ENCODE measurements at places on chromosomes 2 and 18.

DNA sequence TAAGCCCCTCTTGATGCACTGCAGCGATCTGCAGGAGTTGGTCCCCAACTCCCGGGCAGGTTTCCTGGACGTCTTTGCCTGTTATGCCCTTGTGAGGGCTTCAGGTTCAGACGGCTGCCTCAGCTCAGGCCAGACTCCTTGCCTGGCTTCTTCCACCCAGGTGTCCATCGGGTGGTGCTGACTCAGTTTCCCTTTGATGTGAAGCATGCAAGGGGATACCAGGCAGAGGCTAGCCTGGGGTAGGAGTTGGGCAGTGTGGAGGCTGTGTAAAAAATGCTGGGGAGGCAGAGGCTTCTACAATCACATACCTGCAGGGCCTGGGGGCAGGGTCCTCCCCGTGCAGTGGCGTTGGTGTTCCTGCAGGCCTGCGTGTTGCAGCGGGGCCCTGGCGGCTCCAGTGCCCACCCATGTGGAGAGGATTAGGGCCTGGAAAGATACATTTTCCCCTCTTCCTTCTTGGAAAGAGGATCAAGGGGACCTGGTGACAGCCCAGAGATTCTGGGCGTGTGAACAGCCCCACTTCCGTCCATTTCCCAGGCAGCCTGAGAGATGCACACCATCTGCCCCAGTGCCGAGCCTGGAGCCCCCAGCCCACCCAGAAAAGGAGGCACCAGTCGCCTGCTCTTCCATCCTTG lies 338.3 kb downstream of the DYSF start:
- DNase-seq = no peak

DNA sequence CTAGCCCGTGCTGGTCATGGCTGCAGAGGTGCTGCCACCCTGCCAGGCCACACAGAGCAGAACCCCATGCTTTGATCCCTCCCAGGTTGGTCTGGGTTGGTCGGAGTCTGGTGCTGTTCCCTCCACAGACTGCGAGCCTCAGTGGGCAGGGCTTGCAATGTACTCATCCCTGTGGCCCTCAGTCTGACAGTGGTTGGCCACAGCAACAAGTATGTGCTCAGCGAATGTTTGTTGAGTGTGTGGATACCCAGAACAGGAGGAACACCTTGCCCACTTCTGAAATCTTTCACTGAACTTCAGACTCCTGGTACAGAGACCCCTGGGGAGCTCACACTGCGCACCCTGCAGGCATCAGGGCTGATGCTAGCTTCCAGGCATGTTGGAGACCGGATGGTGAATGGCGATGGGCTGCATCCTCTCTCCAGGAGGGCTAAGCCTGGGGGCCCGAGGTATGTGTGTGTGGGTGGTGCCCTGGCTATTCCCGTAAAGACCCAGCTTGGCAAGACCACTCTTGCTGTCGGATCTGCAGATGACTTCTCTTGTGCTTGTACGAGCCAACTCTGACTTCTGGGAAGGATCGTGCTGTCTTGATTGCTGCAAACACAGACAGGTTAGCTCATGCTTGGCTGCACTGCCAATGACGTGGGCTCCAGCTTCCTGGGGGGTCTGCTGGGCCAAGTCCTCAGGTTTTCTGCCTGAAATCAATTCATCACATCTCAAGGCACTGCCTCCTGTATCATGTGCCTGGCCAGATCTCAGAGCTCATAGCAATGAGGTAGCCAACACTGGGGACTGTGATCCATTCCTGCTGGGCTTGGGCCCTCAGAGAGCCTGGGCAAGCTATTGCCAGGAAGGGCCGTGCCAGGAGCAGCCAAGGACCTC lies 43.7 kb downstream of the RHOB start:
- no peak for DNase-seq

GRCh38 chr18:26051843-26052242 lies 38.6 kb downstream of the SS18 start:
- no peak for DNase-seq

- no peak for DNase-seq
These were observed 29.9 kb upstream of the MMADHC start for GRCh38 chr2:149617476-149617875.

- no peak for DNase-seq
These were observed 7.4 kb upstream of the NPAS2 start for GRCh38 chr2:100812573-100812972.

DNA sequence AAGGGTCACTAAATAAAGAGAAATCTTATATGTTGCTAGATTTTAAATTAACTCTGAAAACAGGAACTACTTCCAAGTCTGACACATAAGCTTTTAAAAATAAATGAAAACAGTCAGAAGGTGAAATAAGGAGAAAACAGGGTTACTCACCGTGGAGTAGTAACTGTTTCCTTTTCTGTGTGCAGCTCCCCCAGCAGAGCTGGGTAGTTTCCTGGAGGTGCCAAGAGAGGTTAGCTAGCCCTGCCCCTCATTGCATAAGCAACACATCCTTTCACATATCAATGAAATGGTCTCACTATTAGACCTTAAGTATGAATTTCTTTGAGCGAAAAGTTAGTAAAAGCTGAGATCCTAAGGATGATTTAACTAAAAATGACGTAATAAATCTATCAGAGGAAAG lies 54.0 kb upstream of the GPR75 start:
- no peak for DNase-seq

DNA sequence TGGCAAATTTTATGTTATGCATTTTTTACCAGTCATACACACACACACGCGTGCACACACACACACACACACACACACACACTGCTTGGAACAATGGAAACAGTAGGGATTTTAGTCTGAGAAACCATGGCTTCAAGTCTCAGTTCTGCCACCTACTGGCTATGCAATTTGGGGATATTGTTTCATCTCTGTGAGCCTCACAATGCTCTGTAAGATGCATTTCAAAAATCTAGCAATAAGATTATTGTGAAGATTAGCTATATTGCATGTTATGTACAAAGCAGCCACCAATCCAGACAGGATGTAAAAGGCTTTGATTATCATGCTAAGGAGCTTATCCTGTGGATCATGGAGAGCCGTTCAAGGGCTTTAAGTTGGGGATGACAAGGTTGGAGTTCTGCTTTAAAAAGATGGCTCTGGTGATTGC lies 401.4 kb downstream of the NBAS start:
- DNase-seq = no peak

DNA sequence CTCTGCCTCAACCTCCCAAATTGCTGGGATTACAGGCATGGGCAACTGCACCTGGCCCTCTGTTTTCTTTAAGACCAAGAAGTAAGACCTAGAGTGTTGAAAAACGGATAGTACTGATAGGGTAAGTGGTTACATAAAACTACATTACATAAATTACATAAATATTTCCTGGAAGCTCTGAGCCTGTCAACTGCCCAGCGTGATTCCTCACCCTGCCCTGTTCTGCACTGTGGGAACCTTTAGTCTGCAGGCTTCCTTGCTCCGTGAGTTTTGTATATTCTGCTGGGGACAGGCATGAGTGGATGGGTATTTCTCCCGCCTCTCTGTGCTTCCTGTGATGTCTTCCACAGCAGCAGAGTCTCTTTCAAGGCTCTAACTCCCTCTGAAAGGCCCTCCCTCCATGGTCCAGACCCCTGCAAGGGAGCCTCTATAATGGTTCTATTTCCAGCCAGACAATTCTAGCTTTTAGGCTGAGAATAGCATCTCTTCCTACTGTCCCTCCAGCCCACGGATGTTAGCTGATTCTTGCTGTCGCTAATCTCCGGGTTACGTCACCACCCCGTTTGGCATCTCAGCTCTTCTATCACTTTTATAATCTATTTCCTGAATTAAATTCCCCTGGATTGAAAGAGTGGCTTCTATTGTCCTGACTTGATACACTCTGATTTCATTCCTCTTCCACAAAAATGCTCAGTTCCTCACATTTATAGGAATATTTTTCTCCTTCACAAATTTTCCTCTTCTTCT lies 49.5 kb upstream of the PLEKHM3 start:
- no peak for DNase-seq

DNA sequence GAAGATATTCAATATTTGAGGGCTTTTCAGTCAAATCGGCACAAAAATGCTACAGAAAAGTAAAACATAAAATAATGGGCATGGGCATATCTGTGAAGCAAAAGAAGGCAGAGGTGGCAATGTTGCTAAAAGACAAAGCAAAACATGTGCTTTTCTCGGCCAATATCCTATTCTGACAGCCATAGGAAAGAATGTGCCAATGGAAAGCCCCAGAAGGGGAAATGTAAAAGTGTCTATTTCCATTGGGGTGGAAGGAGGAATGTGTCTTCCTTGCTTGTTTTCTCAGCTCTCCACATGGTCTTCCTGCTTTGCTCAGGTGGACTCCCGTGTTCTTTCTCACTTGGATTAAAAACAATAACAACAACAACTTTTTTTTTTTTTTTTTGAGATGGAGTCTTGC lies 13.7 kb upstream of the PER2 start:
- DNase-seq = no peak

- DNase-seq = no peak
These were observed 126.4 kb downstream of the TMEM163 start for GRCh38 chr2:134592377-134592776.

- no peak for DNase-seq
These were observed 3.4 kb upstream of the NARS1 start for GRCh38 chr18:57624988-57625387.

- DNase-seq = no peak
These were observed 916.0 kb upstream of the CELF4 start for GRCh38 chr18:38481576-38481975.

GRCh38 chr2:10211844-10212422 lies 89.4 kb downstream of the RRM2 start:
- DNase-seq = no peak

DNA sequence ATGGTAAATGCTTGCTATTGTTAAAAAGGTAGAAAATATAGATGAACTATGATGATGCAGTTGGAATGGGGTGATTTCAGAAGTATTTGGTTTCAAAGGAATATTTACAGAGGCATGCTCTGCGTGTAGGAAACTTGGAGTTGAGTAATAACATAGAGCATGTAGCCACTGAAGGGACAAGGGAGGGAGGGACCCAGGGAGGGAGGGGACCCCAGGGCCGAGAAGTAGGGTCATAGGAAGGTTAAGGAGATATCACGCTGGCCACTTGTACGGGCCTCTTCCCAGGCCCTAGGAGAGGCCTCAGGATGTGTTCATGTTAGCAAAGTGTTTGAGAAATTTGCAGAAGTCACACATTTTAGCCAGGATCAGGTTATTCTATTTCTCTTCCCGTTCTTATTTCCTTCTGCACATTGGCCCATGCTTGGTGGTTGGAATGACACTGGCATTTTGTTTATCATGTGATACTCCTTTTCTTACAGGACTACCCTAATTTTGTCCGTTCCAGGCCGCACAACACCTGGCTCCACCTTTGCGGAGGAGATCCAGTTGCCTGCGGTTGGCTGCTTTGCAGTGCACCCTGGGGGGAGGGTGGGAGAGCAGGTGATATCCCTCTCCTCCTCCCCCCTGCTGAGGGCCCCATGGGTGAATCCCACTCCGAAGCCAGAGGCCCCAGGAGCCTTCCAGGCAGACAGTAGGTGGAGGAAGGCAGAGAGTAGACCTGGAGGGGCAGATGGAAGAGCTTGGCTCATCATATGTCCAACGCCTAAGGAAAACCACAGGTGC lies 16.9 kb upstream of the ACKR3 start:
- no peak for DNase-seq

DNA sequence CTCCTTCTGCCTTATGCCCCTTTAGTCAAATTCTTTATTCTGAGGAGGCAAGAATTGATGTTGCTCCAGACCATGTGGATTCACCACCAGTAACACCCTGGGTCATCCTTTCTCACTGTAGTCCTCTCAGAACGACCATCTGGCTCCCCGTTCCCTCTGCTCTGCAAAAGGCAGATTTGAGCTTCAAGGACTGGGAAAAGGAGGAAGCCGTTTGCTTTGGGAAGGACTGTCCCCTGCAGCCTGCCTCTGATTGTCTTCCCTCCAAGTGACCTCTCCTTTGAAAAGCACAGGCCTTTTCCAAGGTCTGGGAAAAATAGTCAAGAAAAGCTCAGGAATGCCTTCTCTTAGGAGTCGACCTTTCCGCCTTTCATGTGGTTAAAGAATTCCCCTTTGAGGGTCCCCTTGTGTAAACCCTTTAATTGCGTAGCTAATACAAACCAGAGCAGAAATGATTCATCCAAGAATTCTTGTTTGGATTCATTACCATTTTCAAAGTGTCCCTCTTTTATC lies 130.1 kb upstream of the COPS8 start:
- no peak for DNase-seq

- DNase-seq = no peak
These were observed 83.5 kb upstream of the GPR45 start for GRCh38 chr2:105158002-105158401.

DNA sequence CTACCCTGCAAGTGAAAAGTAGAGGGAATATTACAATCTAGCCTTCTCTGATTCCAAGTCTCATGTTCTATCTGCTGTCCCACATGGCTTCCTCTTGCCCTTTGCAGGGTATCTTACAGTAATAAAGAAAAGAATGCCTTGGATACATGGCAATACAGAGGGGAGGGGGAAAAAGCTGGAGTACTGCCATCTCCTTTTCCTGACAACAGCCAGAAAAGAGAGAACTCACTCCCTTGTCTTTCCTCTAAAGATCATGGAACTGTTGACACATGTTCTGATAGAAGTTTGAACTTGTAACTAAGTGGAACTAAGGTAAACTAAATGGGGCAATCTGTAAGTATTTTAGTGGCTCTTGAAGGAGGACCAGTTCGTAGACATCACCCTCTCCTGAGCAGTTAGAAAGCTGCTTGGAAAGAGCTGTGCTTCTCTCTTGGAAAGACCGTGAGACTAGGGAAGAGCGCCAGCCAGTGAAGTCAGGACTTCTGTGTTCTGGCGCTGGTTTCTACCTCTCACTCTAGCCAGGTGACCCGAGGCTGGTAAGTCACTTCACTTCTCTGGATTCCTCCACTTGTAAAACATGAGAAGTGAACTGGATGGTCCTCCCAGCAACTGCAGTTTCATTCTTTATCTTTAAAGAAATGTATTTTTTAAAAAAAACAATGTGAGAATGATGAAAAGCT lies 242.3 kb upstream of the FOSL2 start:
- no peak for DNase-seq

DNA sequence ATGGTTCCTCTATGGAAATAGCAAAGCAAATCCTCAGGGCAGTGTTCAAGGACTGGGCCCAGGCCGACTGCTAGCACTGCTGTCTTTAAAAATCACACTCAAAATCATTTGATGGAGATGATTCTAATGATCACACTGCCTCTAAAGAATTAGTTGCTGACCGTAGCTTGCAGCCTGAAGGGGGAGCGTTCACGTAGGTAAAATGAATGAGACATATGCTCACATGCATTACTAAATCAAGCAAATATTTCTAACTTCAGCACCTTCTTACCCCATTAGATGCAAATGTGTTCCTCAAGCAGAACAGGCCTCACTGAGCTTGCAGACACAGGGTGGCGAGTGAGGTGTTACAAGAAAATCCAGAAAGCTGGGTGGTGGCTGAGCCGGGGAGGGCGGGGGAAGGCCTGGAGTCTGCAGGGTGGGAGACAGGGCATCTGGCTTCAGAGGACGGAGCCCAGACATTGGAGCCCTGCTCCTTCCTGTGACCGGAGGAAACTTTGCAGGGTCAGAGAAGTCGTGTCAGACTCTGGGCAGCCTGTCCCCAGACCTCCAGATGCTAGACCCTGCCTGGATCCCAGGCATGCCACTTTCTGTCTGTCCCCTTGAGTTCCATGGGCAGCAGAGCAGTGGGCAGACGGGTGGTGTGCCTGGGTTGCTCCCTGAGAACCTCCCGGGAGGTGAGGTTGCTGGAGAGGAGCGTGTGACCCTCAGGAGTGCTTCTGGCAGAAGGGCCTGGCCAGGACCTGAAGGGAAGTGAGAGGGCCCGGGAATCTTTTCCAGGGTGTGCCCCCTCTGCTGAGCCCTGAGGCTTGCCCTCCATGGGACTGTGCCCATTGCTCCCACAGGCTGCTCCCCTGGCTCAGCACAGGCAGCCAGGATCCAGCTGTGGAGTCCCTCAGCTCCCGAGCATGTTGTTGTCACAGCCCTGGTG lies 7.1 kb upstream of the NPPC start:
- no peak for DNase-seq
